ENCODE measurements at places on chromosomes 12 and 14. TPM values are rescaled to one million over a fixed set of nuclear protein-coding genes. Genes with fewer than 3 reads are reported as not detected.
A peak's percentile ranks its signal among the peaks of the same experiment; 100 is the strongest.

GRCh38 chr14:50001151-50001998, 108.5 kb downstream of the ARF6 start:
- peak overlapping the region; percentile 82 for H3K4me3 ChIP-seq
- H3K27me3 ChIP-seq: no peaks in the 10 kb centered on the region
- no peaks in the 10 kb centered on the region for H3K36me3 ChIP-seq

GRCh38 chr14:100761481-100761880, 34.8 kb downstream of the DLK1 start:
- H3K27ac ChIP-seq: no peak overlapping the region
- H3K4me1 ChIP-seq: no peaks in the 10 kb centered on the region
- no peaks in the 10 kb centered on the region for H3K36me3 ChIP-seq
- DNase-seq: no peak

KCNJ8 gene
- not detected for total RNA-seq

OLR1 gene
- total RNA-seq: 0.11 TPM

ETV6 gene
- total RNA-seq: 51.5 TPM
